Stimulated activated CD4-positive, alpha-beta T cell treated with anti-CD3 and anti-CD28 coated beads, Interleukin-15, amount 100 ng/mL, for 48 hours (primary cell): ENCODE measurements at places on chromosomes 3 and 15.

- no peak for DNase-seq
These were observed 39.2 kb upstream of the SPSB4 start for GRCh38 chr3:141011997-141012262.

DNA sequence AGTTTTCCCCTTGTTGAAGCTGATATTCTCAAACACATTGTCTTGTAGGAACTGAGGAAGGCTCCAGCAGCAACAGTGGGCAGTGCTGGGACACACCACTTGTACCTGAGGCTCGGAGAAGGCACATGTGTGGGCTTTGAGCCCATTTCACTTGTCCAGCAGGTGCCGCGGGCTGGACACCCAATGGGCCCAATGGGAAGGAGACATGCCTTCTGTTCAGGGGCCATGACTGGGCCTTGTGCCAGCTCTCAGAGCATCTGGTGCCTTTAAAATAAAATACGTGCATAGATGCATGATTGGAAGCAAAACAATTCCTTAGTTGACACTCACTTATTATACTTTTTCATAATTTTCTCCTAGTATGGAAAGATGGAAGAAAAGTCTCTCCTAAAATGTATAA is 334.2 kb downstream of the KLF13 start:
- no peak for DNase-seq

GRCh38 chr3:120181632-120182031 is 87.4 kb upstream of the GSK3B start:
- no peak for DNase-seq

GRCh38 chr15:62482785-62483429 is 317.8 kb upstream of the C2CD4B start:
- DNase-seq = no peak

- DNase-seq = no peak
These were observed 343.1 kb downstream of the LPP start for GRCh38 chr3:188497021-188497420.

DNA sequence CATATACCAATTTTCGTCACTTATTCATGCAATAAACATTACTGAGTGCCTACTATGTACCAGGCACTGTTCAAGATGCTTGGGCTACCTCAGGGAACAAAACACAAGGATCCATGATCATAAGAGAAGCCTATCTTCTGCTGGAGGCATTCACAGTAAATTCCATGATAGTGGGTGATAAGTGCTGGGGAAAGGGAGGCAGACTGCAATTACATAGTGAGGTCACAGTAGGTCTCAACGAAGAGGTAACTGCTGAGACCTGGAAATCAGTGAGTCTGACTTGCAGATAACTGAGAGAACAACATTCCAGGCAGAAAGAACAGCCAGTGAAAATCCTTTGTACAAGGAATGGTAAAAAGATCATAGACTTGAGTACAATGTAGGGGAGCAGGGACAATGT is 33.6 kb downstream of the RAF1 start:
- no peak for DNase-seq

DNA sequence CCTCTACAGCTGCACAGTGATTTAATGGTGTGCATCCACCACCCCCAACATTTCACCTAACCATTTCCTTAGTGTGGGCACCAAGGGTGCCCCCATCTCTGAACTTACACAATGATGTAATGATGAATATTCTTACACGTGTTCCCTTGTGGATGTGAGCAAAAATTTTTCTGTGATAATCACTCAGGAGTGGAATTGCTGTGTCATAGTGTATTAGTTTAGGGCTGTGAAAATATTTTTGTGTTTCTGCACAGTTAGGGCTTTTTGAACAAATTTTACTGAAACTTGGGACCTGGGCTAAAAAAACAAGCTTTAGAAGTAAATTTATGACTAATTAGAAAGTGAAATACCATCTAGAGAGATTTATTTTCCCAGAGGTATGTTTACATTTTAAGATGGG is 134.5 kb upstream of the CCNL1 start:
- no peak for DNase-seq

GRCh38 chr3:11818033-11818432 is 28.7 kb downstream of the TAMM41 start:
- no peak for DNase-seq

DNA sequence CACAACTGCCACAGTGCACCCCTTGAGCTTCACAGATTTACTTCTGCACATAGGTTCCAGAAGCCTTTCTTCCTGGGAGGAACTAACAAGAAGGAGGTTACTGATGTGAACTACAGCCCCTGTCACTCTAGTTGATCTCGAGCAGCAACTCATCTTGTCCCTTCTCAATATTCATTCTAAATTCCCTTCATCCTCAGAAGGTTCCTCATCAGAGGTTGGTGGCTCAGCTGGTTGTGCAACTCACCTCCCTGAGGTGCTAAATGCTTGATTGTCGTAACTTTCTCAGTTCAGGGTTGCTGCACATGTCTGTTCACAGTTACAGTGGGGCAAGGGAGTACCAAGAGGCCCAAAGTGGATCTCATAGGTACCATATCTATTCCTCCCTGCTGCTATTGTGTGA is 5.7 kb upstream of the A4GNT start:
- no peak for DNase-seq

DNA sequence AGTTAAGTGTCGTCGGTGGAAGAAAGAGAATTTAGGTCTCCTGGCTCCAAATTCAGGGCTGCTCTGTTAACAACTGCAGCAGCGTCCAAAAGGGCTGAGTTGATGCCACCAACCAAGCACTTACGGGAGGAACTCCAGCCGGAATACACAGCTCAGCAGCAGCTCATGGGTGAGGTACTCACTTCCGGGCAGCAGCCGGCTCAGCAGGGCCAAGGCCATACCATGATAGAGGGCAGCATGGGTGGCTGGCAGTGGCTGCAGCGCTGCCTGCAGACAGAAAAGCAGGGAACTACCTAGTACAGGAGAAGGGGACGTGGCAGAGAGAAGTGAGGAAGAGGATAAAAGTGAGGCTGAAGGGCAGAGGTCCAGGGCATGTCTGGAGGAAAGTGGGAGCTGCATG is 8.0 kb upstream of the LTK start:
- DNase-seq = no peak

DNA sequence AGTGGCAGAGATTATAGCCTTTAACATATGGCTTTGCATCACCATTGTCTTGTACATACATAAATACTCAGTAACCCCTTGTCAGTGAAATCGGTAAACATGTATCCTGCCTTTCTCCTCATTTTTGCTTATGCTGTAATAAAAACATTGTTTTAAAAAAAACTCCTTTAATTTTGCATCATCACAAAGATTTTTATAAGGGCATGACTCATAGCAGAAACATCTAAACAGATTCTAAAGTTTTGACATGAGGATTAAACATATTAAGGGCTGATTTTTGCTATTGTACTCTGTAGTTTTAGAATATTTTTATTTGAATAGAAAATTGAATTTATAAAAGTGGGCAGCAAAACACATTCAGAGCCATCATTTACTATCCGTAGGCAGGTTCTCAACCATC is 275.9 kb downstream of the ZIC4 start:
- DNase-seq = no peak

GRCh38 chr15:84625123-84625522 is 24.3 kb downstream of the ZSCAN2 start:
- no peak for DNase-seq

- DNase-seq = no peak
These were observed 7.1 kb downstream of the ITGA11 start for GRCh38 chr15:68424754-68425390.

- no peak for DNase-seq
These were observed 15.6 kb downstream of the MELTF start for GRCh38 chr3:197014024-197014423.

DNA sequence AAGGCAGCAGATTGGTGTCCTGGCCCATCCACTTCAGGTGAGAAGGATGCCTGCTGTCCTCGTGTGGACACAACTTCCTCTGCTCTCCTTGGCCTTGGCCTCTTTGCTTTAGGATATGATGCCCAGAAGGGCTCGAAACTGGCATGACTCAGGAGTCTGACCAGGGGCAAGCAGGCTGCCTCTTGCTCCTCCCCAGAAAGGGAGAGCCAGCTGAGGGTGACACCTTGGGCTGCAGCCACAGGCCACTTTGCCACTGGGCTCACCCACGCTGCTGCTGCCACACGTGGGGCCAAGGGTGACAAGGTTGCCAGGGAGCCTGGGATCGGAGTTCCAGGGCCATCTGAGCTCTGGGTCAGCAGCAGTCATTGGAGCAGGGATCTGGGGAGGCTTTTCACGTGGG is 267.9 kb upstream of the CTDSPL start:
- no peak for DNase-seq

DNA sequence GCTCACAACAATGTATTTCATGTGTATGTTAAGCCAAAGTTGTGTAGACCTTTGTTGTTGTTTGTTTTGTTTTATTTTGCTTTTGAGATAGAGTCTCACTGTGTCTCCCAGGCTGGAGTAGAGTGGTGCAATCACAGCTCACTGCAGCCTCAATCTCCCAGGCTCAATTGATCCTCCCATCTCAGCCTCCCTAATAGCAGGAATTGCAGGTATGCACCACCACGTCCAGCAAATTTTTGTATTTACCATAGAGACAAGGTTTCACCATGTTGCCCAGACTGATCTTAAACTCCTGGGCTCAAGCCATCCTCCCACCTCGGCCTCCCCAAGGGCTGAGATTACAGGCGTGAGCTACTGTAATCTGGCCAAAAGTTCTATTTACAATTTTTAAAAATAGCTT is 2.7 kb downstream of the HERC1 start:
- no peak for DNase-seq

DNA sequence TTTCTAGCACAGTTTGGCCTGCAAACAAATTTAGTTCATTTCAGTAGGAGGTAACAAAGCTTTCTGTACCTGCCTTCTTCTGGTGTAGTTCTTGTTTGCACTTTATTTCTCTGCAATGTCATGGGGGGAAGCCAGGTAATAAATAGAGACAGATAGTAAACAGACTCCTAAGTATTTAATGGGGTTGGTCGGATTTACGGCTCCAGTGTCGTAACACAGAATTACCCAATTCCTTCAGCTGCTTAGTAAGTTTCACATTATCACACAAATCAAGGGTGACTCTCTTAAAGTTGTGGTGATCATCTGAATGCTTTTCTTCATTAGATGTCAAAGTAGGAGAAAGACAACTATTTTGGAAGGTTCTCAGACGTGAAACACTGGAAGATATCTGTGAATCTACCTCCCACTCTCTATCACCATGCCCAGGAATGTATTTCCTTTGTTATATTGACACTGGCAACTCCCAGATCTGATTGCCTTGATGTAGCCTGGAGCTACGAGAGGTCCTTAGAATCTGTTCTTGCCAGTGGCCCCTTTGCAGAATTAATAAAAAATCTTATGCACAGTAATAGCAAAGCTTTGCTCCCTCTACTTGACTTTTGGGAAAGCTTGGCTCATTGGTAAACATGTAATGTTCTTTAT is 25.0 kb upstream of the TMC3 start:
- DNase-seq = no peak

GRCh38 chr3:52237006-52237656 is 1.8 kb downstream of the TWF2 start:
- DNase-seq = no peak

DNA sequence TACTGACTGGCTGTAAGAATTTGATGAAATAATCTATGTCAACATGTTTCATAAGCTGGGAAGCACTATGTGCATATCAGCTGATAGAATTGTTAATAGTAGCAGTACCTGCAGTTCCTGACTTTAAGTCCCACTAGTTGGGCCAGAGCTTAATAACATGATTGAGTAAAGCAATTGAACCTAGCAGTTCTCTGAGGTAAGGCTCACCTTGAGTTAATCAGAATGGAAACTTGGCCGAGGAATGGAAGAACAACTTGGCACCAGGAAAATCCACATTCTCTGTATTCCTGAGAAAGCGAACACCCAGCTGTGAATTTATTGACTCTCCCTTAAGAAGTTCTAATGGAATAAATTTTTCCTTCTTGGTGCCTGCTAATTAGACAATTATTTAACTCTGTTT is 262.6 kb downstream of the IGSF11 start:
- DNase-seq = no peak
